Esophagus muscularis mucosa (tissue), 4 donors: ENCODE measurements at places on chromosomes 5 and 9. TPM values are rescaled to one million over a fixed set of nuclear protein-coding genes. Genes with fewer than 3 reads are reported as not detected.
A peak's percentile ranks its signal among the peaks of the same experiment; 100 is the strongest.

The SLC28A3 gene
- under 0.01 TPM for total RNA-seq

The MPDZ gene
- total RNA-seq = 71.4 TPM

- DNase-seq = peak; percentile 91
Observed at GRCh38 chr5:159825551-159826051, 90.7 kb upstream of the ADRA1B start.

- DNase-seq = no peak
Observed at GRCh38 chr9:120650352-120650751, 63.9 kb downstream of the MEGF9 start.

DNA sequence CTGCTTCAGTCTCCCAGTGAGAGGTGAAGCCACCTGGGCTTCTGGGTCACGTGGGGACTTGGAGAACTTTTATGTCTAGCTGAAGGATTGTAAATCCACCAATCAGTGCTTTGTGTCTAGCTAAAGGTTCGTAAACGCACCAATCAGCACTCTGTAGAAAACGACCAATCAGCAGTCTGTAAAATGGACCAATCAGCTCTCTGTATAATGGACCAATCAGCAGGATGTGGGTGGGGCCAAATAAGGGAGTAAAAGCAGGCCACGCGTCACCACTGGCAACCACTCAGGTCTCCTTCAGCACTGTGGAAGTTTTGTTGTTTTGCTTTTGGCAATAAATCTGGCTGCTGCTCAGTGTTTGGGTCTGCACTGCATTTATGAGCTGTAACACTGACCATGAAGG, 69.1 kb upstream of the NREP start:
- DNase-seq = no peak

GRCh38 chr5:30106596-30106995, 1086.9 kb upstream of the CDH6 start:
- DNase-seq = no peak

- DNase-seq = no peak
Observed at GRCh38 chr9:79477955-79478771, 93.6 kb upstream of the TLE4 start.

GRCh38 chr9:94222870-94223269, 36.2 kb upstream of the ZNF169 start:
- DNase-seq = no peak

DNA sequence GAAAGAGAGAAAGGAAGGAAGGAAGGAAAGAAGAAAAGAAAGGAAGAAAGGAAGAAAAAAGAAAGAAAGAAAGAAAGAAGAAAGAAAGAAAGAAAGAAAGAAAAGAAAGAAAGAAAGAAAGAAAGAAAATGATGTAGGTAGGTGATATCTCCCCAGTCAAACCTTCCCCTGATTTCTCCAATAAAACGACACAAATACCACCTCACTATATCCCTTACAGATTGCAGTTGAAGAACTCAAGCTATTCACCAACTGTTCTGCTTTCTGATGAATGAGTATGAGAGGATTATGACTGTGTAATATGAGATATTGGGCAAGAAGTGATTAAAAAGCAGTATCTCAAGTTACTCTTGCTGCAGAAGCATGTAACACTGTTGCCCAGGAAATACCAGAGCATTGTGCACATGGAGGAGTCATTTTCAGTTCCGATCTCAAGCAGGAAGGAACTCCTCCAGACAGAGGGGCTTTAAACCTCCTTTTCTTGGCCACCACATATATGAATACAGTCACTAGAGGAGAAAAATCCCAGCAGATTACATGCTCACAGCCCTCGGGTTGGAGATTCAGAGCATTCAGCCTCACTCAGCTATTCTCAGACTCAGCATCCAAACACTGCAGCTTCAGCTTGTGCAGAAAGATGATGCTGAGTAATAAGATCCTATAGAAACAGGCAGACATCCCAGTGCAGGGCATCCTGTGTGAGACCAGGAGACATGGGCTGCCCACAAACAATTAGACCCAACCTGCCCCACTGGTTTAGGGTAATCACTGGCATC, 61.4 kb downstream of the UGCG start:
- no peak for DNase-seq

DNA sequence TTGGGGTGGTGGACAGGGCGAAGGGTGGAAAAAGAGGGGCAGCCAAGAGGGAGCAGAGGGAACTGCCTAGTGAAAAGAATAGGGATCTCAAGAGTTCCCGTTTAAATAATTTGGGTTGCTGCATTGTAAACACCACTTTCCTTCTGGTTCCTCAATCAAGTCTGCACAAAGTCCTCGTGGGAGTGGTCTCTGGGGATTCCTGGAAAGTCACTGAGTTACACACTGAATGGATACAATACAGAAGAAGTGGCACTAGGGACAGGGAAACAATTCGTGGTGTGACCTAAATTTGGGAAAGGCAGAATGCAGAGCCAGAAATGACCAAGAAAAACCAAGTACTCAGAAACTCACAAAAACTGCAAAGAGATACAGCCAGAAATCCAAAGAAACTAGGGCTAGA, 161.7 kb downstream of the CDK5RAP2 start:
- DNase-seq = no peak

GRCh38 chr9:85339338-85339737, 402.4 kb downstream of the AGTPBP1 start:
- no peak for DNase-seq

DNA sequence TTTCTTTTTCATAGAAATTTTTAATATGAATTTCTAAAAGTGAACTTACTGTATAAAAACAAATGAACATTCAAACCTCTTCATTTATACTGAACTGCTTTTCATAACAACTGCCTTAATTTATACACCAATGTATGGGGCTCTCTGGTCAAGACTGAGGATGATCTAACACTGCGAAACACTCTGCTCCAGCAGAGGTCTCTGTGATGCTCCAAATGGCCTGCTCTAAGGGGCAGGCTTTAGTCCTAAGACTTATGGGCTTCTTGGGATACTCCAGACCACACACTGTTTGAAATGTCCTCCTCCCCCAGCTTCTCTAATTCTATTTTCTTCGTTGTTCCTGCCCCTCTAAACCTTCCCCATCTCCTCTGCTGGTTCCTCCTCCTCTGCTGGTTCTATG, 58.5 kb downstream of the LIFR start:
- no peak for DNase-seq

GRCh38 chr5:142499591-142500226, 174.9 kb upstream of the SPRY4 start:
- no peak for DNase-seq

DNA sequence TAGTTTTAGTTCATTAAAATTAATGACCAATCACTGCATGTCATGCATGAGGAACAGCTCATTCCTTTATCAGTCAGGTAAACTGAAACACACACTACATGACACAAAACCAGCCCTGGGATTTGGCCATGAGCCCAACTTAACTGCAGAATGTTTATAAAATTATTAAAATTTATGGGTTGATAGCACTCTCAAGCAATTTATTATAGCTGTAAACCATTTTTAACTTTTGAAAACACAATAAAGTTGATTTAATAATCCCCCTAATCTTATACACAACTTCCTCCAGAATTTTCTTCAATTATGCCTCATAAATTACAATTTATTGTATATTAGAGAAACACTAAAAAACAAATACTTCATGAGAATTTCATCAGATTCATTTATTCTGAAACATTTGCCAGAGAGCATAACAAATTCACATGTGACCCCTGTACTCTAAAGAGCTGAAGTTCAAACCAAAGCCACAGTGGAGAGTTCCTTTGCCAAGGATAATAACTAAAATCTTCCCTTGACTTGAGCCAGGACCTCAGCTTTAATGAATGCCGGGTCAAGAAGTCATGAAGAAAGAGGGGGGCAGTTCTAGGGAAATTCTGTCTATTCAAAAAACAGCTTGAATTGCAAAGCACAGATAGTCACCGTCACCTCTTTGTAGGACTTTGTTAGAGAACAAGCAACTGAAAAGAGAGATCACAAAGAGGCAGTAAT, 763.7 kb upstream of the GRAMD2B start:
- DNase-seq = no peak

GRCh38 chr5:33257807-33258429, 182.8 kb upstream of the TARS1 start:
- no peak for DNase-seq

DNA sequence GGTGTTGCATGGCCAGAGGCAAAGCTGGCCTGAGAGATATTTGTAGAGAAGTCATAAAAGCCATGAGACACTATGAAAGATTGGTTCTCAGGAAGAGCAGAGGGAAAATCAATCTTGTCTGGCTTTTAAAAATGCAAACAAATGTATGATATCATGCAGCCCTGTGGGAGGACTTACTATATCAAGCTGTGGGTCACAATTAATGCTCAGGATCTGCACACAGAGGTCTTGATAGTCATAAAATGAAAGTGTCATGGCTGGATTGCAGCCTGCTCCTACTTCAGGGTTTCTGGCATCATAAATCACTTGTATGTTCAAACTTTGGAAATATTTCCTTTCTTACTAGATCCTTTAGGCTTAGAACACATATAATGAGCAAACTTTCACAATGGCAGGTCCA, 151.5 kb downstream of the SEMA6A start:
- DNase-seq = no peak

GRCh38 chr5:11803436-11803835, 100.8 kb downstream of the CTNND2 start:
- DNase-seq = no peak
